ENCODE measurements at places on chromosomes 1 and 21.
A peak's percentile ranks its signal among the peaks of the same experiment; 100 is the strongest.

DNA sequence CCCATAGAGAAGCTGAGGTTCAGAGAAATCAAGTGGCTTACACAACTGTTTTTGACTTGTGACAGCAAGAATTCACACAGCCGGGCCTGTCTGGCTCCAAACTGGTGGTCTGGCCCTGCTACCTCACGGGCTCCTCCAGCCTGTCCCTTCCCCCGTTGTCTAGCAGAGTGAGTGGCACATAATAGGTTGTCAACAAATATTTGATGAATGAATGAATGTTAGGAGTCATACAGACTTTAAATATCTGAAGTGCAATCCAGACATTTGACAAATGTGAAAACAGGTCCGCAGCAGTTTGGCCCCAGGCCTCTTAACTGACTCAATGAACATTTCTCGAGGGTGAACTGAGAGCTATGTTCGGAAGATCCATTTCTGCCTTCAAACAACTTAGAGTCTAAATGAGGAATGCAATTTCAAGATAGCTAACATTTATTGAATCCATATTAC lies 1.1 kb upstream of the RHOC start:
- no peak for DNase-seq

GRCh38 chr1:69246710-69247109 lies 321.0 kb upstream of the LRRC7 start:
- DNase-seq: no peak

DNA sequence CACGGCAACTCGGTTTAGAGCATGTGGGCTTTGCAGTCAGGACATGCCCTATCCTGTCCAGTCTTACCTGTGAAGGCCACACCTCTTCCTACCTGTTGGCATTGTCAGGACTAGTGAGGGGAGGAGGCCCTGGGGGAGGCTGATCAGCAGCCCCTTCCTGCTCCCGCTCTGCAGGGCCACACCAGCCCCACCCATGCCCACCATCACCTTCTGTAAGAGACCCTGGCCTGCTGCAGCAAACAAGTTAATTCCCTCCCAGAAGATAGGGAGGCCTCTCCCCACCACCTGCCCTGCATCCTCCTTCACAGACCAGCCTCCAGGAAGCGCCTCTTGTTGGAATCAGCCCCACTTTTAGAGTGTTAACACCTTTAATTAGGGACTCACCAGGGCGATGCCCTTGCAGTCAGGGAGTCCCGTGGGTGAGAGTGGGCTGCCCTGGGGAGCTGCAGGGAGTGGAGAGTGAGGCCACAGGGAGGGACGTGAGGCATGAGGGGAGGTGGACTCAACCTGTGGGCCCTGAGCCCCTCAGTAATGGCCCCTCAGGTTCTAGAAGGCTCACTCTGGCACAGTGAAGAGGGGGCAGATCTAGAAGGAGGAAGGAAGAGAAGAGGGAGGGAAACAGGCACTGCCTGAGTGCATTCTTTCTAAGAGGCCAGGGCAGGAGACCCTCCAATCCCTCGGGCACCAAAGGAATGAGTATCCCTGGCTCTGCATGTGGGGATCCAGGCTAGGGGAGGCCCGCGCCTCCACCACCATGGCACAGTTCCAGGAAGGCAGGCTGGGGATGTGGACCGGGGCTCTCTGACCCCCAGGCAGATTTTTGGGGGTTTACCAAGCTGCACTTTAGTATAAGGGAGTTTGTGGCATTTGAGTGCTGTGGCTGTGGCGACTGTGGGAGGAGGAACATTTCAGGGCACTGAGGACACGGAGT lies 8.2 kb downstream of the UMODL1 start:
- no peak for DNase-seq

- peak; percentile 69 for DNase-seq
Observed at GRCh38 chr1:19974822-19975416, 4.5 kb downstream of the PLA2G2A start.

DNA sequence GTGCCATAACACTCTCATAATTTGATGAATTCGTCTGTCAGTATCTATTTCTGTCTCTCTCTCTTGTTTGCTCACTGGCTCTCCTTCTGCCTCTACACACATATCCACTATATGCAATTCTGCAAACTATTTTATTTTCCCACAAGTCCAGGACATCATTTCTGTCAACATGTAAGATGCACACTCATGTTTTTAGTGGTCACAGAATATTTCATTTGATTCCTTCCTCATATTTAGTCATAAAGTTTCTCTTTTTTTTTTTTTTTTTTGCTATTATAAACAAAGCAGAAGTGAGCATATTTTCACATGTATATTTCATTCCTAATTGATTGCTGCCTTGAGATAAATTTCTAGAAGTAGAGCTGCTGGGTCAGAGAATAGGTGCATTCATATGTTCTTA lies 165.3 kb downstream of the PGBD5 start:
- no peak for DNase-seq

- peak; percentile 97 for DNase-seq
Observed at GRCh38 chr1:234628089-234628488, 18.1 kb upstream of the IRF2BP2 start.

DNA sequence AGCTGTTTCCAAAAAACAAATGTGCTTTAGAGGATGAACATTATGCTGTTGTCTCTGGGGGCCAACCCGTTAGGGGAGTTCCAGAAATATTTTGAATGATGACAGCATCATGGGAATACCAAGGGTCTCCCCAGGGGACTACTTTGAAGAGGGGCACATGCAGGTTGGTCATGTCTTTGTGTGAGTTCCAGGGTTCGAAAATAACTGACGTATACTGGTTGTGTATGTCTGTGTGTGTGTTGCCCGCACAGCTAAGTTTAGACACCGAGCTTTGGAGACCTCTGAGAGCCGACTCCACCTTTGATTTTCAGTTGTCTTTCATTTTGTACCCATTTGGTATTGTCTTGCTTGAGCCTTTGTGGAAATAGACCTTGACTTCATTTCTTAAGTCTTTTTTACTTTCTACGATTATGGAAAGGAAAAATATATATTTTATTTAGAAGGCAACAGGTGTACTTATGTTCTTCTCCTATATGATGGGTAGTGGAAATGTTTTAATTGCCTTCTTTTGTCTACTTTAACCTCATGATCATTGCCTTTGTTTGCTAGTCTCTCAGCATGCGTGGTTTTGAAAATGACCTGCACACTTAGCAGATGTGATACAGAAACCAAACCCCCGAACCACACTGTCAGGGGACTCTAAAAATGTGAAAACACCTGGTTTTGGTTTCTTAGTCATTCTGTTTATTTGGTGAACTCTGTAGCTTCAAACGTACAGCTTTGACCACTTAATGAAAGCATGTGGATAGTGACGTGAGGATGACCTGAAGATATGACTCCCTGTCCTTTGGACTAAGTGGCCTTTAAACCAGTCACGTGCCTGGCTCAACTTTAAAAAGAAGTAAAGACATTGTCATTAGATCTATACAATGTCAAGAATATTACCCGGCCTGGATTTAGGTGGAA lies 56.5 kb downstream of the GALNT2 start:
- no peak for DNase-seq

- no peak for DNase-seq
Observed at GRCh38 chr1:44519035-44519676, 114.1 kb downstream of the RNF220 start.

DNA sequence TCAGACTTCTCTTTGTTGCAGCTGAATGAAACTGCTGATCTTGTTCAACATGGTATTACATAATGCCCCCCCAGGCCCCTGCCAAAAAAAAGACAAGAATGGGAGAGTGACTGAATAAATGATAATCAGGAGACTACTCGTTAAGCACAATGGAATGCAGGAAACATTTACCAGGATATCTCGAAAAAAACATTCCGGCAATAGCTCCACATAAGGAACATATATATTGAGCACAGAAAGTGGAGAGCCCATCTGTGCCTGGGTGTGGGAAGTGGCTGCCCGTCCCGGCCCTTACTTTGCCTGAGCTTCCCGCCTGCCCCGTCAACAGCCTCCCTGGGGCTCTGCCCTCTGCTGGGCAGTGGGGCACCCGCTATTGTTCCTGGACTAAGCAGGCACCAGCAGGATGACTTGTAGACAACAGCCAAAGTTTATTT lies 13.3 kb downstream of the TRIM11 start:
- no peak for DNase-seq

GRCh38 chr1:234226113-234226818 lies 147.0 kb upstream of the COA6 start:
- no peak for DNase-seq

DNA sequence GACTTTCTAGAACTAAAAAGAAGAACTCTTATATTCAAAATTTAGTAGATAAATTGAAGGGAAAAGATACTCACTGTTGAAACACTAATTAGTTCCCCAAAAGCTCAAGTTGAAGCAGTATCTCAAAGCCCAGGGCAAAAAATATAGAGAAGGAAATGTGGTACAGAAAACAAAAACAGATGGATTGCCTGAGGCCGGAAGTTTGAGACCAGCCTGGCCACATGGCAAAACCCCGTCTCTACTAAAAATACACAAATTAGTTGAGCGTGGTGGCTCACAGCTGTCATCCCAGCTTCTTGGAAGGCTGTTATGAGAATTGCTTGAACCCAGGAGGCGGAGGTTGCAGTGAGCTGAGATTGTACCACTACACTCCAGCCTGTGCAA lies 36.0 kb downstream of the FAM177B start:
- no peak for DNase-seq

DNA sequence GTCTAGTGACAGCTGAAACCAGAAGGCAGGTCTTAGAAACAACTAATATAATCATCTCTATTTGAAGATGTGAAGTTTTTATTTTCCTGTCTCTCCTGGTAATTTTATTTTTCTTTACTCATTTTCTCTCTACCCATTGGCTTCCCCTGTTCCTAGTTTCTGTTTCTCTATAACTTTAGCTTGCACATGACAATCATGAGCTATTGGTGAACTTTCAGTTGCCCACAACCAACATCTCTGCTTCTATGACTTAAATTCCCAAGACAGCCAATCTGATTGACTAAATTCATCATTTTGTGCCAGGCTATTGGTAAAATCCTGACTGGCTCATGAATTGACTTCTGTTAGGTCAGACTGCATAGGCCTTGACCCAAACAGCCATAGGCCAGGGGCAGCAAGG lies 13.7 kb upstream of the ACADM start:
- no peak for DNase-seq
